ENCODE measurements at places on chromosomes 12 and 14.

- no peak for DNase-seq
Observed at GRCh38 chr12:96237465-96238077, 43.4 kb downstream of the ELK3 start.

- DNase-seq: no peak
Observed at GRCh38 chr14:75636100-75636692, 24.5 kb downstream of the ERG28 start.

- DNase-seq: peak; percentile 29
Observed at GRCh38 chr14:74579447-74580274, 32.4 kb downstream of the LTBP2 start.

GRCh38 chr14:22407033-22407432 lies 182.0 kb downstream of the DAD1 start:
- no peak for DNase-seq

- no peak for DNase-seq
Observed at GRCh38 chr14:95507174-95507573, 9.3 kb downstream of the SYNE3 start.

DNA sequence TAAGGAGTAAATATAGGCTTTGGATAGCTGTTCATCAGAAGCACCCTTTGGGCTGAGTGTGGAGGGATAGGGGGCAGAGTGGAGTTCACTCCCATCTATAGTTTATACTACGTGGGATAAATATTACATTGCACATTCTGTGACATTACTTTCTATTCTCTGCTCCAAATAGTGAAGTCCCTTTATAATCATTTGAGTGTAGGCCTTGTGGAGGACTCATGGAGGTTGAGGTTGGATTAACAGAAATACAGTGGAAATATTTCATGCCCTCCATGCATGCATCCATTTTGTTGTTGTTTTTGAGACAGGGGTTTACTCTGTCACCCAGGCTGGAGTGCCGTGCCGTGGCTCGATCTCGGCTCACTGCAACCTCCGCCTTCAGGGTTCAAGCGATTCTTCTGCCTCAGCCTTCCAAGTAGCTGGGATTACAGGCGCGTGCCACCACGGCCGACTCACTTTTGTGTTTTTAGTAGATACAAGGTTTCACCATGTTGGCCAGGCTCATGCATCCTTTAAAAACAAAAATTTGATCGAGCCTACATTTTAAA lies 1.4 kb downstream of the CHPT1 start:
- DNase-seq: no peak

DNA sequence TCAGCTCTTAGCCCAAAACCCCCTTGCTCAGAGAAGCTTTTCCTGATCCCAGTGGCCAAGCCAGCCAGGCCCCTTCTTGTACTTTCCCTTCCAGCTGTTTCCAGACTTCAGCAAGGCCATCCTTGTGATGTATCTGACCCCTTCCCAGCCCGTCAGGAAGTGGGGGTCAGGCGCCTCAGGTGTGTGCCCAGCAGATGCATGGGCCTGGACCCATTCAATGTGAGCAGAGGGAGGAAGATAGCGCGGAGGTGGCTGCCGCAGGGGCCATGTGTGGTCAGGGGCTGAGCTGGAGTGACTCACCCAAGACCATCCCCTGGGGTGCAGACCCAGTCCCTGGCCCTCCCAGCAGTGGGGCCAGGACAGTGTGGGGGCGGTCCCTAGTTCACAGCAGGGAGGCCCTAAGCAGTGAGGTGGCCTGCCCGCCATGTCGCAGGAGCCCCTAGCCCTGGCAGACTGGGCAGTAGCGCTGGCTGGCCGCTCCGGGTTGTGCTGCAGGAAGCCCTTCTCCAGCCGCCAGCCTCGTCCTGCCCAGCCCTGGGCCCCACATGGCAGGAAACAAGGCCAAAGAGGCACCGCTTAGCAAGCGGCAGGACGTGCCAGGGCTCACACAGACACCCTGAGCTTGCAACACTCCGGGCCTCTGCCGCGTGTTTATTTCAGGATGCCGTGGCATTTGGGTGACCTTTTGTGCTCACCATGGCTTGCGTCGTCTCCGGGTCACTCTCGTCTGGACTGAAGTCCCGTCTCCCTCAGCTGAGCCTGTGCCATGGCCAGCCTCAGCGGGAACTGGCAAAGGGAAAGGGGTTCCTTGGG lies 12.0 kb downstream of the ADSS1 start:
- DNase-seq: no peak

DNA sequence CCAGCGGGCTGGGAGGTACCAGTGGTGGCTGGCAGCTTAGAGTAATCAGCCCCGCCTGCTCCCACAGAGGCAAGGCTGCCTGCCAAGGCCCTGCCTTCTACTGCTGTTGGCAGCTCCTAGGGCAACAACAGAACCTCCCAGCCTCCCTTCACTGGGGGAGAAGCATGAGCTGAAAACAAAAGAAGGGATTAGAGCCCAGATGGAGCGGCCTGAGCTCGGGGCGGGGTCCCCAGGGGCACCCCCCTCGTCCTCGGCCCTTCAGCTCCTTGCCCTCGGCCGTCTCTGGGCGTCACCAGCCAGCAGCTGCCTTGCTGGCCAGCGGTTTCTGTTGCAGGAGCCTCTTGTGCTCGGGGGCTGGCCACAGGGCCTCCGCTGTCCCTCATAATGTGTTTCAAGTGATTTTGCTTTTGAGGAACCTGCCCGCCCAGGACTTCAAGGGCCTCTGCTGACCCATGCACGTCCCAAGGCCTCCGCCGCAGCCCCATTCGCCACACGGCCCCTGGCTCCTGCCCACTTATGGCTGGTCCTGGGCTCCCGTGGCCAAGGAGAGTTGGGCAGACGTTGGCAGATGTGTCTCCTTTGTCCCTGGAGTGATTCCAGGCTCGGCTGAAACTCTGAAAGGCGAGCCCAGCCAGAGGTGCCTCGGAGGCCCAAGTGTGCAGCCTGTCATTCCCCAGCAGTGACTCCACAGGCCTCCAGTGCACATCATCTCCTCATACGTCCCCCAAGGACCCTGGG lies 49.7 kb downstream of the PSMA6 start:
- DNase-seq: peak; percentile 67

- no peak for DNase-seq
Observed at GRCh38 chr12:26854031-26854390, 21.0 kb upstream of the ITPR2 start.

DNA sequence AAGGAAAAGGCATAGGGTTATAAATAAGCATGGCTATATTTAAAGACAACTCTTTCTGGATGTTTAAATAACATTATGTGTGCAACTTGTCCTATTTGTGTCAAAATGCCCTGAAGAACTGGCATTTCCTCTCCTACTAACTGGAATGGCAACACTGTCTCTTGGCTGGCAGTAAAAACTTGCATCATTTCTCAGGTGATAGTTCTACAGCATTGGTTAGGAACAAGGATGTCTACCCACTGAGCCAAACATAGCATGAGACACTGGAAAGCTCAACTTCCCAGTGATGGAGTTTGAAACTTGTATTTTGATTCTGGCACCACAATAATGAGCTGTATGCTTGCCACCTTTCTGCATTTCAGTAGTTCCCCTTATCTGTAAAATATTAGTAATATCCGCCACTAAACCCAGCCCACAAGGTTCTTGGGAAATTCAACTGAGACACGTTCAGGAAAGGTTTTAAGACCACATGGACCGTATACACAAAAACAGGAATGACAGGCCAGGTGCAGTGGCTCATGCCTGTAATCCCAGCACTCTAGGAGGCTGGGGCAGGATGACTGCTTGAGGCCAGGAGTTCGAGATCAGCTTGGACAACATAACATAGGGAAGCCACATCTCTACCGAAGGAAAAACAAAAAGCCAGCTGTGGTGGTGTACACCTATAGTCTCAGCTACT lies 5.1 kb downstream of the SLC38A2 start:
- DNase-seq: no peak

GRCh38 chr12:104166465-104166864 lies 28.5 kb upstream of the NFYB start:
- no peak for DNase-seq

DNA sequence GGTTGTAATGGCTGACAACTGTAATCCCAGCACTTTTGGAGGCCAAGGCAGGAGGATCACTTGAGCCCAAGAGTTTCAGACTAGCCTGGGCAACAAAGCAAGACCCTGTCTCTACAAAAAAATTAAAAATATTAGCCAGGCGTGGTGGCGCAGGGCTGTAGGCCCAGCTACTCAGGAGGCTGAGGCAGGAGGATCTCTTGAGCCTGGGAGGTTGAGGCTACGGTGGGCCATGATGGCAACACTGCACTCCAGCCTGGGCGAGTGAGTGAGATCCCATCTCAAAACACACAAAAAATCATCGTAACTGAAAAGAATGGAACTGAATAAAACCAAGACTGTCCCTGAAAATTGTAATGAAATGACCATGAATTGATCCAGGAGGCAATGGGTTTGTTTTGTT lies 6.1 kb downstream of the CAMKK2 start:
- DNase-seq: no peak

Data from naive thymus-derived CD8-positive, alpha-beta T cell (primary cell).